ENCODE measurements at places on chromosomes 6 and 20. TPM values are rescaled to one million over a fixed set of nuclear protein-coding genes. Genes with fewer than 3 reads are reported as not detected.

NRSN1 gene
- total RNA-seq: not detected

DNA sequence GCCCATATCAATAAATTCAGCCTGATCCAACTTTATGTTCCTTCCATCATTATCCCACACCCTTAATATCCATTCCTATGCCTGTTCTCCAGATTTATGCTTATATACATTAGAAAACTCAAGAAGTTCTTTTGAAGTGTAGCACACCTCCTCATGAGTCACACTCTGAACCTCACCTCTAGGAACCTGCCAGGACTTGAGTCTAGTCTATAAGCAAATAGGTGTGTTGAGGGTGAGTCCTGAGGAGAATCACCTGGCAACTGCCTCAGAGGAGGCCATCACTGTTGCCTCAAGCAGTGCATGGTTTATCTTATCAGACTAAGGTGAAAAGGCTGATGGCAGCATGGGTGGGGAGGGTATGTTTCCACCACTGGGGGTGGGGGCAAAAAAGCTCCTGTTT is 496.7 kb downstream of the C6orf118 start:
- H3K4me1 ChIP-seq: no peaks in the 10 kb centered on the region
- no peak for DNase-seq
- no peaks in the 10 kb centered on the region for H3K36me3 ChIP-seq
- H3K27me3 ChIP-seq: no peaks in the 10 kb centered on the region
- H3K4me3 ChIP-seq: no peak overlapping the region

- peak; percentile 59 for DNase-seq
- H3K27me3 ChIP-seq: no peaks in the 10 kb centered on the region
- H3K4me3 ChIP-seq: no peak overlapping the region
- no peaks in the 10 kb centered on the region for H3K36me3 ChIP-seq
- peaks cover 10% of the 10 kb centered on the region for H3K4me1 ChIP-seq
These were observed 1066.8 kb upstream of the CITED2 start for GRCh38 chr6:140441256-140441655.

GRCh38 chr20:1388741-1389483 is 3.9 kb downstream of the FKBP1A start:
- H3K4me1 ChIP-seq: peaks cover 8% of the 10 kb centered on the region
- no peak overlapping the region for H3K27ac ChIP-seq
- no peaks in the 10 kb centered on the region for H3K27me3 ChIP-seq
- no peak for DNase-seq
- H3K4me3 ChIP-seq: no peak overlapping the region

GRCh38 chr6:167555836-167556235 is 230.9 kb downstream of the TTLL2 start:
- no peak for DNase-seq
- H3K27me3 ChIP-seq: no peaks in the 10 kb centered on the region
- H3K27ac ChIP-seq: no peak overlapping the region
- no peaks in the 10 kb centered on the region for H3K36me3 ChIP-seq
- H3K4me1 ChIP-seq: peaks cover 30% of the 10 kb centered on the region

GRCh38 chr6:55886185-55886836 is 10.9 kb upstream of the BMP5 start:
- H3K36me3 ChIP-seq: no peaks in the 10 kb centered on the region
- peaks cover 33% of the 10 kb centered on the region for H3K4me1 ChIP-seq
- no peak overlapping the region for H3K27ac ChIP-seq
- no peak overlapping the region for H3K4me3 ChIP-seq

CYB5R4 gene
- 20.6 TPM for total RNA-seq

Measured in SJCRH30 (cell line).